ENCODE measurements at places on chromosomes 7 and 10.

DNA sequence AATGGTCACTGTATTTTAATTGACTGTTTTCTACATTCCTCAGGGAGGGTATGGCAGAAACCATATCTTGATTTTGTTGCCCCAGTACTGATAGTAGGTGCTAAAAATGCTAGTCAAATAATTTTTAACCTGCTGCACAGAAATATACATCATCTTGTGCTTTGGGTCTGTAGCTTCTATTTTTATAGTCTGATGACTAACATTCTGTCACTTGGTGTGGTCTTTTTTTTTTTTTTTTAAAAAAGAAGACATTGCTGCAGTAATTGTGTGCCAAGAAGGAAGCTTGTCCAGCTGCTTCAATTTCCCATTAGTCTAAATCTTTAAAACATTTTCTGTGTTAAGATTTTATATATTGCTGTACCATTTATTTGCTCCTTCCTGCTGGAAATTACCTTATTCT, 83.6 kb downstream of the ICA1 start:
- H3K36me3 ChIP-seq, result no peaks in the 10 kb centered on the region
- no peak overlapping the region for H3K4me3 ChIP-seq
- DNase-seq, result no peak
- H3K27ac ChIP-seq, result no peak overlapping the region
- no peaks in the 10 kb centered on the region for H3K27me3 ChIP-seq
- H3K4me1 ChIP-seq, result peaks cover 23% of the 10 kb centered on the region

GRCh38 chr10:70970830-70971229, 82.5 kb upstream of the PCBD1 start:
- H3K27me3 ChIP-seq, result no peaks in the 10 kb centered on the region
- peak; percentile 80 for DNase-seq
- no peaks in the 10 kb centered on the region for H3K4me1 ChIP-seq
- H3K36me3 ChIP-seq, result 0 out of 2 replicates have a peak, but pooled peaks cover 8% of the 10 kb centered on the region
- no peak overlapping the region for H3K27ac ChIP-seq

- H3K36me3 ChIP-seq, result no peaks in the 10 kb centered on the region
- no peak overlapping the region for H3K27ac ChIP-seq
- H3K27me3 ChIP-seq, result no peaks in the 10 kb centered on the region
- no peak overlapping the region for H3K4me3 ChIP-seq
- no peaks in the 10 kb centered on the region for H3K4me1 ChIP-seq
Measured at GRCh38 chr10:115209133-115209532, 116.0 kb downstream of the ATRNL1 start.

DNA sequence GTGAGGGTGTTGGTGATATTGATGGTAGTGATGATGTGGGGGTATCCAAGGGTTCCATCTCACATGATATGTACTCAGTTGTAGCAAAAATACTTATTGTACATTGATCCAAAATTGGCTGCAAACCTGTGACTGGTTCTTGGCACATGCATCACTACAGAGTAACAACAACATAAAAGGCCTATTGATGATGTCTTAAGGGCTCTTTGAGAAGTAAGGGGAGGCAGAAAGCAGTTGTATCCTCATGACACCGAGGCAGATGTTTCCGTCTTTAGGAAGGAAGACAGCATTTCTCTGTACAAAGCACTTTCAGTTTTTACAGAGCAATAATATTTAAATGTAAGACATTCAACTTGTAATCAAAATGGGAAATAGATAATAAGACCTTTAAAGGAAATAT, 34.5 kb downstream of the NRG3 start:
- no peak for DNase-seq
- peaks cover 16% of the 10 kb centered on the region for H3K4me1 ChIP-seq
- H3K27ac ChIP-seq, result no peak overlapping the region
- no peaks in the 10 kb centered on the region for H3K27me3 ChIP-seq
- H3K4me3 ChIP-seq, result no peak overlapping the region

DNA sequence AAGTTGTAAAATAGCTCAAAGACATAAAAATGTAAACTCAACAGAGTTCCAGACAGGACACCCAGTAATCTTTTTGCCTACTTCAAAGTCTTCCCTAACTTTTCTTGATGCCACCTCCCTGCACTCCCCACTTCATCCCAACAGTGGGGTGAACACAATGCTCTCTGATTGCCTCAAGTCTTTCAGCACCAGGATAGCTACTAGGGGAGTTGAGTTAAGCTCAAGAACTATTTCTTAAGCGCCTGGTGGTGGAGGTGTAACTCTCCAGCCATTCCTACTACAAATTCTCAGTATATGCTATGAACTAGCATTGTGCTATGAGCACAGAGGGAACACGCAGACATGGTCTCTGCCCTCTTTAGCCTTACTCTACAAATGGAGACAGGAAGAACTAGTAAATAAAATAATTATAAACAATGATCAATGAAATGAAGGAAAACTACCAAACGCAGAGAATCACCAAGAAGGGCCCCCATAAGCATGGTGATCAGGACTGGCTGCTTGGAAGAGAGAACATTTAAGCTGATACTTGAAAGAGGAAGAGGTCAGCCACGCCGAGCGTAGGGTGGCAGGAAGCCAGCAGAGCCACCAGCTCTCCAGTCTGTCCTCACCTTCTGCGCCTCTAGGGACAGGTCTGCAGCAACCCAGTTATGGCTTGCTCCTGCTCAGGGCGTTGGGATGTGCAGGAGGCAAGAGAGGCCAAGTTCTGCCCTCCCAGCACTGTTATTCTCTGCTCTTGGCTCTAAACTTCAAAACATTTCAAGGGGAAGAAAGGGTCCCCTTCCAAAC, 16.7 kb upstream of the FRA10AC1 start:
- 0 out of 2 replicates have a peak overlapping the region, but pooled peaks have one; percentile 12 for H3K4me3 ChIP-seq
- peak; percentile 30 for DNase-seq
- H3K27ac ChIP-seq, result no peak overlapping the region
- H3K4me1 ChIP-seq, result peaks cover 35% of the 10 kb centered on the region
- H3K36me3 ChIP-seq, result 0 out of 2 replicates have a peak, but pooled peaks cover 3% of the 10 kb centered on the region

GRCh38 chr10:68604441-68604840, 44.3 kb downstream of the TET1 start:
- peaks cover 21% of the 10 kb centered on the region for H3K36me3 ChIP-seq
- peak overlapping the region; percentile 61 for H3K27ac ChIP-seq
- no peak overlapping the region for H3K4me3 ChIP-seq

- H3K27me3 ChIP-seq, result peaks cover 6% of the 10 kb centered on the region
- peak; percentile 95 for DNase-seq
- H3K4me3 ChIP-seq, result no peak overlapping the region
- no peak overlapping the region for H3K27ac ChIP-seq
- no peaks in the 10 kb centered on the region for H3K4me1 ChIP-seq
- H3K36me3 ChIP-seq, result 0 out of 2 replicates have a peak, but pooled peaks cover 3% of the 10 kb centered on the region
Measured at GRCh38 chr7:73734619-73735527, 3.7 kb downstream of the ABHD11 start.

- H3K4me3 ChIP-seq, result no peak overlapping the region
- no peak for DNase-seq
- H3K27me3 ChIP-seq, result no peaks in the 10 kb centered on the region
- H3K4me1 ChIP-seq, result no peaks in the 10 kb centered on the region
- H3K36me3 ChIP-seq, result peaks cover 3% of the 10 kb centered on the region
Measured at GRCh38 chr7:147937428-147937827, 653.1 kb upstream of the C7orf33 start.

- no peaks in the 10 kb centered on the region for H3K27me3 ChIP-seq
- no peak for DNase-seq
- H3K4me3 ChIP-seq, result no peak overlapping the region
- no peak overlapping the region for H3K27ac ChIP-seq
- H3K4me1 ChIP-seq, result no peaks in the 10 kb centered on the region
- no peaks in the 10 kb centered on the region for H3K36me3 ChIP-seq
Measured at GRCh38 chr10:131812736-131813604, 87.8 kb upstream of the PPP2R2D start.

DNA sequence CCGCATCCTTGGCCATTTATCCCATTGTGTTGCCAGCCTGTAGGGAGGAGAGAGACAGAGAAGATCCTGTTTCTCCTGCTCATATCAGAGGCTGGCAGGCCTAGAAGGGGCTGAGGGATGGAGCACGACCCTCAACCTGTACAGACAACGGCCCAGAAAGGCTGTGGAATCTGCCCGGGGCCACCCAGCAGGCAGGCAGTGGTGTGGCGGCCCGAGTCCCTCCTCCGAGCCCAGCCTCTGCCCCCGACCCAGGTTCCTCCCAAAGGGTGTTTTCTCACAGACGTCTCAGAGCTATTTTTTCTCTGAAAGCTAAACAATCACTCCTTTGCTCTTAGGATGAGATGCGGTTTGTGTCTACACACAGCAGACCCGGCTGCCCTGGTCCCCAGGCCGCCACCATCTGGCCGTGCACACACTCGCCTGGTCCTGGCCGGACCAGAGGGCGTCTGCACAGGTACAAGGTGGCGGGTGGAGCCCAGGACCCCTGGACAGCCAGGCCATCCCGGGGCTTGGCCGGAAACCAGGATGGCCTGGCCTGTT, 69.3 kb downstream of the FOXL3 start:
- no peak overlapping the region for H3K27ac ChIP-seq
- no peak for DNase-seq
- H3K4me3 ChIP-seq, result no peak overlapping the region

GRCh38 chr7:93949423-93949822, 27.9 kb downstream of the GNG11 start:
- no peak overlapping the region for H3K4me3 ChIP-seq
- DNase-seq, result no peak
- H3K4me1 ChIP-seq, result peaks cover 7% of the 10 kb centered on the region
- no peaks in the 10 kb centered on the region for H3K36me3 ChIP-seq
- no peak overlapping the region for H3K27ac ChIP-seq

DNA sequence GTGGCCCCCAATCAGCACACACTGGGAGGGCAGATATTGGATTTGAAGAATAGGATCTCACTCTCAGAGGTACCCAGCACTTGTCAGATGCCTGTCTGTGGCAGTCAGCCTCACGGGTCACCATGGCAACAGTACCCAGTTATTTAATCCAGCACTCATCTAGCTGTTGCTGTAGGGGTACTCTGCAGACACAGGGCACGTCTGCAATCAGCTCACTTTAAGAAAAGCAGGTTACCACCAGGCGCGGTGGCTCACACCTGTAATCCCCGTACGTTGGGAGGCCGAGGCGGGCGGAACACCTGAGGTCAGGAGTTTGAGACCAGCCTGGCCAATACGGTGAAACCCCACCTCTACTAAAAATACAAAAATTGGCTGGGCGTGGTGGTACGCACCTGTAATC, 11.9 kb downstream of the SFXN4 start:
- no peak for DNase-seq
- H3K27ac ChIP-seq, result no peak overlapping the region
- no peaks in the 10 kb centered on the region for H3K27me3 ChIP-seq

- H3K36me3 ChIP-seq, result no peaks in the 10 kb centered on the region
- H3K4me1 ChIP-seq, result no peaks in the 10 kb centered on the region
- H3K4me3 ChIP-seq, result no peak overlapping the region
- H3K27ac ChIP-seq, result no peak overlapping the region
- DNase-seq, result no peak
Measured at GRCh38 chr10:5047912-5048628, 44.4 kb upstream of the AKR1C2 start.

GRCh38 chr7:101669307-101669706, 40.2 kb upstream of the MYL10 start:
- H3K4me3 ChIP-seq, result no peak overlapping the region
- peaks cover 11% of the 10 kb centered on the region for H3K4me1 ChIP-seq
- H3K27me3 ChIP-seq, result no peaks in the 10 kb centered on the region
- DNase-seq, result peak; percentile 51
- H3K27ac ChIP-seq, result no peak overlapping the region

- H3K4me3 ChIP-seq, result no peak overlapping the region
- no peak overlapping the region for H3K27ac ChIP-seq
- DNase-seq, result no peak
- no peaks in the 10 kb centered on the region for H3K36me3 ChIP-seq
- H3K4me1 ChIP-seq, result no peaks in the 10 kb centered on the region
Measured at GRCh38 chr7:1447551-1448244, 11.6 kb downstream of the MICALL2 start.

- DNase-seq, result no peak
- H3K36me3 ChIP-seq, result no peaks in the 10 kb centered on the region
- H3K4me1 ChIP-seq, result no peaks in the 10 kb centered on the region
- no peak overlapping the region for H3K4me3 ChIP-seq
- no peak overlapping the region for H3K27ac ChIP-seq
Measured at GRCh38 chr10:67815571-67816059, 22.4 kb downstream of the DNAJC12 start.

GRCh38 chr7:18607025-18607424, 111.5 kb downstream of the HDAC9 start:
- peaks cover 7% of the 10 kb centered on the region for H3K36me3 ChIP-seq
- DNase-seq, result no peak
- no peak overlapping the region for H3K4me3 ChIP-seq
- H3K4me1 ChIP-seq, result no peaks in the 10 kb centered on the region

GRCh38 chr10:127577376-127578258, 28.5 kb downstream of the NPS start:
- H3K4me1 ChIP-seq, result no peaks in the 10 kb centered on the region
- H3K27me3 ChIP-seq, result no peaks in the 10 kb centered on the region
- DNase-seq, result no peak
- no peak overlapping the region for H3K4me3 ChIP-seq
- no peaks in the 10 kb centered on the region for H3K36me3 ChIP-seq

GRCh38 chr7:5424749-5425506, 1.3 kb upstream of the TNRC18 start:
- peak; percentile 46 for DNase-seq
- peak overlapping the region; percentile 69 for H3K4me3 ChIP-seq
- H3K27ac ChIP-seq, result peak overlapping the region; percentile 57
- H3K4me1 ChIP-seq, result peaks cover 35% of the 10 kb centered on the region
- no peaks in the 10 kb centered on the region for H3K36me3 ChIP-seq

GRCh38 chr7:103344453-103345149, at the start of gene DNAJC2:
Gene DNAJC2, minus strand, starts transcription at chr7:103344767. Its CDS starts 145 bp downstream, at chr7:103344622.
- peak within 1 kb of the TSS; percentile 91 for H3K4me3 ChIP-seq
- H3K4me1 ChIP-seq, result peaks cover 19% of the 10 kb centered on the region
- H3K36me3 ChIP-seq, result peaks cover 22% of the 10 kb centered on the region
- no peaks in the 10 kb centered on the region for H3K27me3 ChIP-seq

GRCh38 chr10:72367301-72367960, 12.7 kb upstream of the DNAJB12 start:
- H3K27me3 ChIP-seq, result no peaks in the 10 kb centered on the region
- no peaks in the 10 kb centered on the region for H3K4me1 ChIP-seq
- H3K4me3 ChIP-seq, result no peak overlapping the region
- H3K27ac ChIP-seq, result no peak overlapping the region
- DNase-seq, result no peak

GRCh38 chr7:138625084-138625848, 75.9 kb downstream of the SVOPL start:
- no peaks in the 10 kb centered on the region for H3K27me3 ChIP-seq
- peaks cover 17% of the 10 kb centered on the region for H3K4me1 ChIP-seq
- H3K4me3 ChIP-seq, result no peak overlapping the region
- peak; percentile 14 for DNase-seq
- 0 out of 2 replicates have a peak overlapping the region, but pooled peaks have one; percentile 2 for H3K27ac ChIP-seq

DNA sequence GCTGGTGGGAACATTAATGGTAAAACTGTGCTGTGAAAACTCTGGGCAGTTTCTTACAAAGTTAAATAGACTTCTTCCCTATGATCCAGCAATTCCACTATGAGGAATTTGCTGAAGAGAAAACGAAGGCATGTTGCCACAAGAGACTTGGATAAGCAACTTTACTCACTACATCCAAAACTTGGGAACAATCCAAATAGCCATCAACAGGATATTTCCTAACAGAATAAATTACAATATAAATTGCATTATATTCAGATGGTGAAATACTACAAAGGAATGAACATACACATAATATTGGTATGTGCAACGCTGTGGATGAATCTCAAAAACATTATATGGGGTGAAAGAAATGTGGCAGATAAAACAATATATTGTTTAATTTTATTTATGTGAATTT, 21.4 kb upstream of the MKI67 start:
- H3K27ac ChIP-seq, result no peak overlapping the region
- no peaks in the 10 kb centered on the region for H3K36me3 ChIP-seq
- peaks cover 19% of the 10 kb centered on the region for H3K27me3 ChIP-seq
- DNase-seq, result no peak
- no peak overlapping the region for H3K4me3 ChIP-seq

Data from GM23338 (cell line).